Anterior cingulate cortex (tissue), 58 donors: ENCODE measurements at places on chromosomes 12 and 14.

DNA sequence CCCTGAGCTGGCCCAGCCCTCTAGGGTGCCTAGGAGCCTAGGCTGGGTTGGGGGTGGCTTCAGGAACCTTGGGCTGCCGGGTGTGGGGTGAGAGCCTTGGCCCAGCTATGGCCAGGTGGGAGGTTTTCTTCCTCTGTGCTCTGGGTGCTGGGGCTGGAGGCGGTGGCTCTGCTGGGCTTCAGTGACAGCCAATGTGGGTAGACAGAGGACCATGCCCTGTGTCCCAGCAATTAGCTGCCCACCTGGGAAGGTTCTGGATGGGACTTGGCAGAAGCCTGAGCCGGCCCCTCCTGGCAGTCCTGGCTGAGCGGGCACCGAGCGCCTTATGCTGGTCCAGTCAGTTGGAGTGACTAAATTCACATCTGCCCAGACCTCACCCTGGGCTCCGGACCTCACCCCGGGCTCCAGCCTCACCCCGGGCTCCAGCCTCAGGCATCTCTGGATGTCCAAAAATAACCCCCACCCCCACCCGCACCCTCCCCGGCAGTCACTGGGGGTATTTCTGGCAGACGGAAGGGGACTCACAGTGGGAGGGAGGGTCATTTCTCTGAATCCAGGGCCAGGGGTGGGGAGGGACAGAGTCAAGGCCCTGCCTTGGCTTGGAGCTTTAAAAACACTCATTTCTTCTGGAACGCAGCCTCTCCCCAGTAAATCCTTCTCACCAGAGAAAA lies 46.9 kb downstream of the CYP46A1 start:
- no peak for DNase-seq

GRCh38 chr12:51922762-51923505 lies 15.6 kb downstream of the ACVRL1 start:
- no peak for DNase-seq

GRCh38 chr12:75592086-75592485 lies 80.7 kb upstream of the KRR1 start:
- DNase-seq: no peak

- DNase-seq: no peak
These were observed 25.8 kb upstream of the STRAP start for GRCh38 chr12:15856097-15856982.

GRCh38 chr12:12384571-12385340 lies 27.9 kb downstream of the BORCS5 start:
- no peak for DNase-seq

GRCh38 chr12:89707703-89708564 lies 704 bp downstream of the ATP2B1 start:
- peak; percentile 15 for DNase-seq

GRCh38 chr14:55721353-55721752 lies 141.3 kb downstream of the KTN1 start:
- DNase-seq: no peak

- no peak for DNase-seq
These were observed 129.0 kb upstream of the MED13L start for GRCh38 chr12:116406529-116406928.

GRCh38 chr14:47739541-47739940 lies 64.1 kb upstream of the MDGA2 start:
- no peak for DNase-seq

DNA sequence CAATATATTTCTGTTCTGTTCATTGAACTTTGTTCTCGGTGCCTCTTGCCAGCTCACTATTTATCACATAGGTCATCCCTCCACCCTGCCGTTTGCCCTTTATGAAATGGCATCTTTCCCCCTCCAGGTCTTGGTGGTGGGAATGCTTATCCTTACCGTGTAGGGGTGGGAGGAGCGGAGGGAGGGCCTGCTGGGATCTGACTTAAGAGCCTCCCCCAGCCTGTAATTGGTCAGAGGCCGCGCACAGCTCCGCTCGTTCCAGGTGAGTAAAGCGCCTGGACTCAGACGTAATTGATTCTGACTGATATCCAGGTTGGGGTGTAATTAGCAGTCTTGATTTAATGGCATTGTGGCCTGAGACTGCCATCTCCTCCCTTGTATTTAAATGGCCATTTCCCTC lies 185.3 kb downstream of the TSPAN9 start:
- no peak for DNase-seq

DNA sequence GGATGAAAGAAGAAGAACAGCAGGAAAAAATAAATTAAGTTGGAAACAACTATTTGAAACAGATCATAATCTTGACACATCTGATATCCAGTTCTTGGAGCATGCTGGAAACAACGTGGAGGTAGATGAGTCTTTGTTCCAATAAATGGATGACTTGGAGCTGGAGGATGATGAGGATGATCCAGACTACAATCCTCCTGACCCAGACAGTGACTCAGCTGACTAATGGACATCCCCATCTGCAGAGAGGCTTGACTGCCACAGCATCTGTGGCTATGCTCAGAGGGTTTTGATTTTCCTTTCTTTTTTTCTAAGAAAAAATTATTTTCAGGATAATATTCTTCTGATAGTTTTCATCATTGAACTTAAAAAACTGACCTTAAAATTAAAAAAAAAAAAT lies 6.2 kb upstream of the ZDHHC17 start:
- DNase-seq: no peak

GRCh38 chr12:53735-54730 lies 12.5 kb upstream of the IQSEC3 start:
- DNase-seq: no peak

- DNase-seq: no peak
These were observed 11.3 kb downstream of the SAV1 start for GRCh38 chr14:50656776-50657175.

DNA sequence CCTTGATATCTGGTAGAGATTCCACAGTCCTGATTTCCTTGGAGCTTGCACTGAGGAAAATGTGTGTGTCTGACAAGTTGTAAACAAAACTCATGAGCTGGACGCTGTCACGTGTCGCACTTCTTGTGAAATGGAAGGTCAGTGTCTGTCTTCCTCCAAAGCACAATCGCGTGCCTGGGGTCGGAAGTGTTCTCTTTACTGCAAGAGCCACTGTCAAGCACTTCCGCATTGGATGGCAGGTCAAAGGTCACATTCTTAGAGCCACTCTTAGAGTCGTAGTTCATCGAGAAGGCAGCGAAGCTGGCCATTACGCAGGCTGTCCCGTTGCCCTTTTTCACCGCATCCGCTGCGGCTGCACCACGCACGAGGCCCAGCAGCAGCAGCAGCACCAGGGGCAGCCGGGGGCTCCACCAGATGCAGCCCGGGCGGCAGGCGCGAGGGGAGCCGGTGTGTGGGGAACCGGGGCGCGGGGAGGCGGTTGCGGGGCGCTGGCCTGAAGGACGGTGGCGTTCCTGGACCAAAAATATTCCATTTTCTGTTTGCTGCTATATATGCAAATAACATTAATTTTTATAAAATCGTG lies 45.0 kb downstream of the LRTM2 start:
- no peak for DNase-seq

GRCh38 chr12:122086116-122086515 lies 7.6 kb downstream of the MLXIP start:
- no peak for DNase-seq

GRCh38 chr12:126219654-126220279 lies 1154.5 kb downstream of the AACS start:
- no peak for DNase-seq

GRCh38 chr14:74478996-74479635 lies 14.0 kb downstream of the NPC2 start:
- DNase-seq: peak; percentile 11

DNA sequence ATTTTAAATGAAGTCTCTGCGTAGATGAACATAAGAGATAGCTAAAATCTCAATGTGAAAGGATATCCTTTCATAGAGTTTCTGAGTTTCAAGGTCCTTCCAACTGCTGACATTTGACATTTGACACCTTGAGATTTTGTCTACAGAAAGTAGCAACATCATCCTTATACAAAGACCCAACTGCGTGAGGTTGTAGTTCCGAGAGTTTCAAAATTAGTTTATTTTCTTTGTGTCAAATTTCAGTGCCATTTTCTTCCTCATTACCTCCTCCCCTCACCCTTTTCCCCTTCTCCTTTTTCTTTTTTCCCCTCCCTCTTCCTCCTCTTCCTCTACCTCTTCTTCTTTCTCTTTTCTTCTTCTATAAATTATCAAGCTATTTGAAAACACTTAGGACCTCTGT lies 26.9 kb upstream of the BATF start:
- no peak for DNase-seq

DNA sequence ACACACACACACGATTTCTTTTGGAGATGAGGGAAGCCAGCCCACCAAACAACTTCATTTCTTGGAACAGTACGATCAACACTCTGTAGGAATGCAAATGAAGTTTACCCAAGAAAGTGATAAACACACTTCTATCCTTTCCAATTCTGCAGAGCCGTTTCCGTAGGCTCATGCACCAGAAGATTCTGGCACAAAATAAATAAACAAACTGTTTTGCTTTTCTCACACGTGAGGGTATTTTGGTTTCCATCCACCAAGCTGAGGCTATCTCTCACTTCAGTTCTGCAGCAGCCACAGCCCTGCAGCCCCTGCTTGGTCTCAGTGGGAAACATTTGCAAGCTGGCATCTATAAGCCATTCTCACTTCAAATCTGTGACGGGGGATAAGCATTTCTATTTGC lies 15.3 kb upstream of the TSPAN11 start:
- no peak for DNase-seq

- DNase-seq: no peak
These were observed at the start of gene ITGB7 for GRCh38 chr12:53207042-53207441. Gene ITGB7 (minus strand): TSS chr12:53207251. CDS start chr12:53200443, 6,808 bp downstream.

DNA sequence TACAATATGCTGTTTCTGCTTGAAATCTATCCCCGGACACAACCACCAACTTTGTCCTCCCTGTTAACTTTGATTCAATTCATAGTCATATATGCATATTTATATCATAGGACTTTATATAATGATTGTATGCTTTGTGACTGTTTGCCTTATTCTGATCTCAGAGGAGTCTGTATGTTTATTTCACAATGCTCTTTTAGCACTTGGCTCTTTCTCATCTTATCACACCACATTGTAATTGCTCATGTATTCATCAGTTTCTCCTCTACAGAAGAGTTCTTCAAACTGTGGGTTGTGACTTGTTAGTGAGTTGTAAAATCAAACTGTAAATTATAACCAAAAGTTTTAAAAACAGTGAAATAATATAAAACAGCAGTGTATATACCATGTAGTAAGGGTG lies 21.7 kb upstream of the PPM1A start:
- no peak for DNase-seq

GRCh38 chr12:112741106-112741505 lies 50.4 kb upstream of the RPH3A start:
- DNase-seq: no peak

GRCh38 chr12:107718606-107719005 lies 33.0 kb downstream of the PWP1 start:
- no peak for DNase-seq

GRCh38 chr14:51261151-51261550 lies 21.1 kb downstream of the TMX1 start:
- DNase-seq: no peak

DNA sequence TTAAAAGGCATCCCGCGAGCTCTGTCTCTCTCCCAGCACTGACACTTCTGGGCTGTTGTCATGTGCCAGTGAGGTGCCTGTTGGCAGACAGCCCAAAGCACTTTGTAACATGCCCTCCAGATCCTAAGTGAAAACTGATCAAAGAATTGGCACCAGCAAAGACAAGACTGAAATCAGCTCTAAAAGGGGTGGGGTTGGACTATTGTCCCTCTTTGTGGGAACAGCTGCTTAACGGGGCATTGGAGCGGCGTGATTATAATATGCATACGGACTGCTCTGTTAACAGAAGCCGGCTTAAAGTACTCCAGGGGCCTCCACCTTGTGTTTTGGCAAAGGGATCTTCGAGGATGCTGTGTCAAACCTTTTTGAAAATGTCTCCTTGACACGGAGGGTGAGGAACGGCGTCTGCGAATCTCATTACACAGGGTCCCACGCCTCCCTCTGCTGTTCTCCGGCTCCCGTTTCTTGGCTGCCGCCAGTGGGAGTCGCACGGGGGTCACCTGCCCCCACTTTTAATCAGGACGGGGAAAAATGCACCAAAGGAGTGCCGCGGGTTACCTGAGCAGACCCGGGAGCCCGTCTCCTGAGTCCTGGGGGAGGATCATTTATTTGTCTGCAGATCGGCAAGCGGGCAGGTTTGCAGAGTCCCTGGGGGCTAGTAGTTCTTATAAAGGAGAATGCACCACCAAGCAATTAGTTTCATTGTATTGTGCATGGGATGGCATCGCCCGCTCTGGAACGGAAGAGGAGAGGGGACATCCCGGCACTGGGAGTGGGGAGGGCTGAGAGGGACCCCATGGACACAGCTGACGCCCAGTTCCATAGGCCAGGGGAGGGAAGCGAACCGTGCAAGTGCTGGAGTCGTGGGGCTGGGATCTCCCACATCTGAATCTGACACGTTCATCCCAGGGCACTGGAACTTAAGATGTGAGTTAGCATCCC lies 44.3 kb downstream of the SPRING1 start:
- DNase-seq: no peak

DNA sequence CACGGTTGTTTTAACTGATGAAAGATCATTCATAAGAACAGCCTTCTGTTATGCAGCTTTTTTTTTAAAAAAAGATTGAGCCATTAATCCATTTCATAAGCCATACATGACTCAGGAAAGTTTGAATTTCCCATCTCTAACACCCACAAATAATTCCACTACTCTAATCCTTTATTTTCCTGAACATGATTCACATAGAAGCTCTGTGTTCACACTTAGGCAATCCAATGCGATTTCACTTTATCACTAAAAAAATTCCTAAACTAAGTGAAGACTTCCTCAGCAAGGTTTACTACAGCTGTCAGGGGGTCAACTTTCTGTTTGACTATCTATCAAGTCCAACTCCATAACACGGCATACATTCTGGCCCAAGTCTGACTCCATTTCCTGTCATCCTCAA lies 25.9 kb downstream of the PKP2 start:
- DNase-seq: no peak

DNA sequence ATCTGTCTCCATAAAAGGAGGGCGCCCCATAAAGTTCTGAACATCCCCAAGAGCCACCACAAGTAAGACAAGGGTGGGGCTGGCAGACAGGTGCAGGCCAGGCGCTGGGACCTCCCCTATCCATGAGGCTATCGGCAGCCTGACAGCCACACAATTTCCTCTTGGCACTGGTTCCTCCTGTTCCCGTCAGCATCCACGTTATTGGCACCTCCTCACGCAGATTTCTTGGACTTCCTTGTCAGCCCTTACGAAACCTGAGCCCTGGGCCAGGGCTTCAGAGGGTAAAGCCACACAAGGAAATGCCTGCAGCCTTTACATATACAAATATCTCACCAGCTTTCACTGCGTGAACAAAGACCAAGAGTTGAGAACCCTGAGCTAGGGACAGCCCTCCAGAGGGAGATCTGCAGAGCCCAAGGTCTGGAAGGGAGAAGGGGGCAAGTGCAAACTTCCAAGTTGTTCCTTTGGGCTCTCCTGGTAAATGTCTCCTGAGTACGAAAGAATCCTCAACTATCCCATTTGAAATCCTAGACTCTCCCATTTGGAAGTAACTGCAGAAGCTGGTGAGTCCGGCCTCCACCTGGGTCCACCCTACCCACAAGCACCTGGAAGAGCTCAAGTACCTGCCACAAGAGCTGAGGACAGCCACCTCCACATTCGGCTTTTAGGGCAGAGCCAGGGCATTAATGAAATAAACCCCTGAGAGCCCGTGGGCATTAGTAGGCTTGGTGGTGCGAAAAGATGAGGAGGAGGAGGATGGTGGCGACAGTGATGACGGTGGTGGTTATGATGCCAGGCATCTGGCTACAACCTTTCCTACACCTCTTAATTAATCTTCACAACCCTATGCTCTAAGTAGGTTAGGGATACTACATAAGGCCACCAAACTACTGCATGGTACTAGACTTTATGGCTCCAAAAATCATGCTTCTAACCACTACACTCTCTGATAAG lies 5.5 kb upstream of the TC2N start:
- no peak for DNase-seq

GRCh38 chr12:89062996-89063395 lies 289.3 kb downstream of the DUSP6 start:
- DNase-seq: no peak
